PC-9 (cell line): ENCODE measurements at places on chromosomes 13 and 19.

- no peaks in the 10 kb centered on the region for H3K4me1 ChIP-seq
- H3K27ac ChIP-seq, result no peak overlapping the region
- no peaks in the 10 kb centered on the region for H3K27me3 ChIP-seq
Observed at GRCh38 chr13:47005756-47006414, 109.0 kb upstream of the HTR2A start.

DNA sequence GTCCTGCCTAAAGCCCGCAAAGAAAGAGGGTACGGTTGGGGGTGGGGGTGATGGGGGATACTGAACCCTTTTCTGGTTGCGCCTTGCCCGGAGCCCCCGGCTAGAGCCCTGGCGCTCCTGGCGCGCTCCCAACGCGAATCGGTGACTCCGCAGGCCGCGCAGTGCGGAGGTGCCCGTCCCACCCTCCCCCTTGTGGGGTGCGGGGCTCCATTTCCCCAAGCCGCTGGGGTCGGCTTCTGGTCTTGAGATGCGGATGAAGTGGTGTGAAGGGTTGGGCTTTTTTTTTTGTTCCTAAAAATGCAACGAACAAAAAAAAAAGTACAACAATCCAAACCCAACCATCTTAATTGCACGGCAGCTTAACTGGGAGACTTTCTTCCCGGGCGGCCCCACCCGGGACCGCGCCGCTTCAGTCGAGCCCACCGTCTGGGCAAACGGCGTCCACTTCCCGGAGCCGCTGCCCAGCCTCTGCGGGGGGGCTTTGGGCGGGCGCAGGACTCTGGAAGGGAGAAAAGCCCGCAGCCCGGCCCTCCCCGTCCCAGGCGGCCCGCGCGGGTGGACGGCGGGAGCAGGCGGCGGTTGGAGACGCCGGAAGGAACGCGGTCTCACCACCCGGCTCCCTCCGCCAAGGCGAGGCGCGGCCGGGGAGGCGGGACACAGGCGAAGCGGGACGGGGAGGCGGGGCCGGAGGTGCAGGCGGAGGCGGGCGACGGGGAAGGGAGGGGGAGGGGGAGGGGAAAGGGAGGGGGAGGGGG is 504 bp upstream of the TRIM13 start:
- H3K27me3 ChIP-seq, result no peaks in the 10 kb centered on the region
- peak overlapping the region; percentile 79 for H3K27ac ChIP-seq
- H3K4me1 ChIP-seq, result peaks cover 13% of the 10 kb centered on the region
- peaks cover 11% of the 10 kb centered on the region; the same call in 1 of the 2 replicates for H3K36me3 ChIP-seq
- peak overlapping the region; percentile 98 for H3K4me3 ChIP-seq

GRCh38 chr13:38372820-38373383 is 23.3 kb downstream of the UFM1 start:
- no peak overlapping the region for H3K27ac ChIP-seq
- DNase-seq, result no peak
- H3K27me3 ChIP-seq, result no peaks in the 10 kb centered on the region

DNA sequence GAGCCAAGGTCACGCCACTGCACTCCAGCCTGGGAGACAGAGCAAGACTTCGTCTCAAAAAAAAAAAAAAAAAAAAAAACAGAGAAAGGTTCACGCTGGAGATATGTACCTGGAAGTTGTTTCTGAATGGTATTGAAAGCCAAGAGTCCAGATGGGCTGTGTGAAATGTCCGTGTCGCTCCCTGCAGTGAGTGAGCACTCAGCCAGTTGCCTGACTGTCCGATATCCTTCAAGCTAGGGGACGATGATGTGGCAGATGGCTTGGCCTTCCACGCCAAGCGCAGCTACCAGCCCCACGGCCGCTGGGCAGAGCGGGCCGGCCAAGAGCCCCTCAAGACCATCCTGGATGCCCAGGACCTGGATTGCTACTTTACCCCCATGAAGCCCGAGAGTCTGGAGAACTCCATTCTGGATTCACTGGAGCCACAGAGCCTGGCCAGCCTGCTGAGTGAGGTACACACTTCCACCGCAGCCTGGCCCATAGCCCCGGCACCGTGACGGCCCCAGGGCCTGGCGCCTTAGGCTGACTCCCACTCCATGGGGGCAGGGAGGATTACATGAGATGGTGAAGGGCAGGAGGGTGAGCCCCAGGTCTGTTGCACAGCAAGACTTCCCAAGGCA is 11.7 kb upstream of the OVOL3 start:
- no peaks in the 10 kb centered on the region for H3K36me3 ChIP-seq
- no peaks in the 10 kb centered on the region for H3K27me3 ChIP-seq
- no peak overlapping the region for H3K4me3 ChIP-seq

DNA sequence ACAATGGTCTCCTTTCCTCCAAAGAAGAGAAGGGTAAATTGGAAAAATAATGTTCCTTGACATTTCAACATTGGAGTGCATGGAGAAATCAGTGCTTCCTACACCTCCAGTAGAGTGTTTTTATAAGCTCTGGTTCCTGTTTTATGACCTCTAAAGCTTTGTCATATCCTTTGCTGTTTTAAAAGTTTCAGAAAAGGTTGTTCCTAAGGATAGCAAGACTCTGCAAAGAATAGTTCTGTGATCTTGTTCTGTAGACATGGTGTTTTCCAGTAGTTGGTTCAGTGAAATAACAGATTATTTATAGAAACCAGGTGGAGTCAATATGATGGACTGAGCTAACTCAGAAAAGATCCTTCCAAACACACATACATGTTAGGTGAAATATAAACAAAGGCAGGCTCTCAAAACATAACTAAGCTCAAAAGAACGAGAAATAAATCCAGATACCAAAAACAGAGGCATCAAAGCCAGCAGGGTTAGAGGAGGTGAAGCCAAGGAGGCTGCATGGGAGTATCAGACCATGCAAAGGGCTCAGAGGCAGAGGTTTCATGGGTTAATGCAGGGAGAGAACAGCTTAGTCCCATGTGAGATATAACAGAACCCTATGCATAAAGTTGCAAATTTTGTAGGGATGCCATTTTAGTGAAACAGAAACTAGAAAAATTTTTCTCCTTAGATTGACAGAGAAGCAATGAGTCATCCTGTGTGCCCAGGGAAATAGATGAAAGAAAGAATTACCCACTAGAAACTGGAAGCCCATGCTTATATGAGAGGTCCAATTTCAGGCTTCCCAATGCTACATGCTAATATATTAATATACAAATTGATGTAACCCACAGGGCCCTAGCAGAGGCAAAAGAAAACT is 44.3 kb downstream of the SHISA2 start:
- DNase-seq, result no peak
- no peak overlapping the region for H3K4me3 ChIP-seq
- no peak overlapping the region for H3K27ac ChIP-seq
- no peaks in the 10 kb centered on the region for H3K36me3 ChIP-seq
- peaks cover 26% of the 10 kb centered on the region for H3K27me3 ChIP-seq

DNA sequence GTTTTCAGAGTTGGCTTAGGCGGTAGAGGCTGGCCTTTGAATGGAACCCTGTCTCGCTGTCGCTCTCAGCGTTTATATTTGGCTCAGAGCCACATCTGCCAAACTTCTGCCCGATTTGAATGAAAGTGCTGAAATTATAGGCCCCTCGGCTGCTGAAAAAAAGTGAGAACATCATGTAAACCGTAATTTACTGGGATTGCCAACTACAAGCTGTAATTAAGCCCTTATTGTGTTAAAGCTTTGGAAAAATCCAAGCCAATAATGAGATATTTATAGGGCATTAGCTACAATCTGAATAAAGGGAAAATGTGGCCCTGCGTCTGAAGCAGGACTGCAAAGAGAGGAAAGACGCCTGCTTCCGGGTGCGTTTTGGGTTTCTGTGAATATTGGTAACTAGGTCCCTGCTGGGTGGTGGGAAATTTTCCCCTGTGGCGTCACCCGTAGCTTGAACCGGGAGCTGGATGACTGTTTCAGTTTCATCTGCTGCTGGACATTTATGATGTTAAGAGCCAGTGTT is 9.9 kb downstream of the DNM2 start:
- H3K27me3 ChIP-seq, result no peaks in the 10 kb centered on the region
- no peak for DNase-seq
- H3K36me3 ChIP-seq, result no peaks in the 10 kb centered on the region
- H3K27ac ChIP-seq, result no peak overlapping the region
- H3K4me1 ChIP-seq, result peaks cover 7% of the 10 kb centered on the region; the same call in 1 of the 2 replicates

DNA sequence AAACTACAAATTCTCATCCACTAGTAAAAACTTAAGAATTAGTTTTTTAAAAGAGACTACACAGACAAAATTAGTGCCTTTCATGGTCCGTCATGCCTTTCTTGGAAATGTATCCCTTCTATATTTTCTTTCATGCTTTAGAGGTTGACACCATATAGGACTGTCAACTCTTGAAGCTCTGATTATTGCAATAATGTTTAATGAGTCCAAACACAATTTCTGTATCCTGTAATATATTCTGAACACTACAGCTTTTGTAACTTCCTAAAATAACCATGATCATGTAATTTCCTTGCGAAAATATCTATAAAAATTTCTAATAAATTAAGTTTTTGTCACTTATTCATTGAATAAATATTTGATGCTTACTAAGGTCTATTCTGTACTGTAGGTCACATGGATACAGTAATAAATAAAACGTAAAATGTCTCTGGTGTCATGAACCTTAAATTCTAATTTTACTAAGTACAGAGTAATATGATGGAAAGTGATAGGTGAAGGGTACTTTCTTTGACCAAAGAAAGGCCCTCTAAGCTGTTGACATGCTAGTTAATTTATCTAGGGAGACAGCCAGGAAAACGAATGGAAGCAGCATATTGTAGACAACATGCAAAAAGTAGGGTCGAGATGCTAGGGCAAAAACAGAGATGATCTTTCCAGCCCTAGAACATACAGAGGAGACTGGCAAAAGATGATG is 687.3 kb upstream of the PCDH9 start:
- no peak for DNase-seq
- H3K4me3 ChIP-seq, result no peak overlapping the region
- H3K36me3 ChIP-seq, result no peaks in the 10 kb centered on the region
- no peaks in the 10 kb centered on the region for H3K4me1 ChIP-seq
- no peak overlapping the region for H3K27ac ChIP-seq
- H3K27me3 ChIP-seq, result no peaks in the 10 kb centered on the region

GRCh38 chr13:46844431-46844830 is 47.5 kb upstream of the ESD start:
- no peak overlapping the region for H3K4me3 ChIP-seq
- no peak for DNase-seq
- H3K27me3 ChIP-seq, result no peaks in the 10 kb centered on the region
- H3K36me3 ChIP-seq, result no peaks in the 10 kb centered on the region
- H3K4me1 ChIP-seq, result no peaks in the 10 kb centered on the region
- H3K27ac ChIP-seq, result no peak overlapping the region

- H3K4me3 ChIP-seq, result no peak overlapping the region
- no peaks in the 10 kb centered on the region for H3K27me3 ChIP-seq
- H3K4me1 ChIP-seq, result no peaks in the 10 kb centered on the region
- no peaks in the 10 kb centered on the region for H3K36me3 ChIP-seq
Observed at GRCh38 chr13:76307142-76307541, 579.1 kb downstream of the KCTD12 start.

DNA sequence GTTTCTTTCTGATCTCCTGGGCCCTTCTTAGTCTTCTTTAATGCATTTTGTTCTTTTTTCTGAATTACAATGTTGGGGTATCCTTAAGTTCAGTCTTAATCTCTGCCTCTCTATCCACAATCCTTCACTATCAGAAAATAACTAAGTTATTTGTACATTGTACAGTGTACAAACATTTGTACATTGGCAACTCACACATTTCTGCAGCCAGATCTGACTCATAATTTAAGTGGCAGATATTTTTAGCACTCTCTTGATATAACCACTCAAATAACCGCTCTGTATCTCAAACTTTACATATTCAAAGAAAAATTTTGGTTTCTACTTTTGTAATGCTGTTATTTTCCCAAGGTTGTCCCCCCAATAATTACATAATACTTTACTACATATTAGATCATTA is 691.1 kb upstream of the SPRY2 start:
- H3K27me3 ChIP-seq, result no peaks in the 10 kb centered on the region
- no peak for DNase-seq
- no peaks in the 10 kb centered on the region for H3K36me3 ChIP-seq
- no peaks in the 10 kb centered on the region for H3K4me1 ChIP-seq

DNA sequence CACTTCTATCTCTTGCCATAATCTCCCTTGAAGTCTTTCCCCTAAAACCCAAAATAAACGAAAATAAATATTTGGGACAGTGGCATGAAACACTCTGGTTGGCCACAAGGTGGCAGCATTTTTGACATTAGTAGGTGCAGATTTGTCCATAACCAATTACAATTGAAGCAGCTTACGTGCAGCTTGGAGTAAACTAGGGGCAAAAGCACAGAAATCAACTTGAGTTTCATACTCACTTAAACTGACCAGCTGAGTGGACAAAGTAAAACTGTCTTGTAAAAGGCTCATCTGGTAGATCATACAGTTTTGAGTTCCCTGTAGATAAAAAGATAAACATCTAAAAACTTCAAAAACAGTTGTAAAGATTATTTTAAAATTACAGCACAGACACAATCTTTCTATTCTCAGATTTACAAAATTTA is 18.8 kb downstream of the PDCD5 start:
- peaks cover 22% of the 10 kb centered on the region for H3K36me3 ChIP-seq
- H3K27me3 ChIP-seq, result no peaks in the 10 kb centered on the region
- no peak overlapping the region for H3K4me3 ChIP-seq
- DNase-seq, result no peak

GRCh38 chr19:41695745-41696144 is 7.7 kb upstream of the CEACAM7 start:
- no peaks in the 10 kb centered on the region for H3K36me3 ChIP-seq
- no peak overlapping the region for H3K27ac ChIP-seq
- H3K4me3 ChIP-seq, result no peak overlapping the region
- no peak for DNase-seq
- peaks cover 8% of the 10 kb centered on the region; the same call in 1 of the 2 replicates for H3K27me3 ChIP-seq
- H3K4me1 ChIP-seq, result no peaks in the 10 kb centered on the region

- H3K4me1 ChIP-seq, result no peaks in the 10 kb centered on the region
- DNase-seq, result no peak
- H3K4me3 ChIP-seq, result no peak overlapping the region
- H3K27ac ChIP-seq, result no peak overlapping the region
Observed at GRCh38 chr19:50669302-50670101, 20.3 kb downstream of the C19orf81 start.

DNA sequence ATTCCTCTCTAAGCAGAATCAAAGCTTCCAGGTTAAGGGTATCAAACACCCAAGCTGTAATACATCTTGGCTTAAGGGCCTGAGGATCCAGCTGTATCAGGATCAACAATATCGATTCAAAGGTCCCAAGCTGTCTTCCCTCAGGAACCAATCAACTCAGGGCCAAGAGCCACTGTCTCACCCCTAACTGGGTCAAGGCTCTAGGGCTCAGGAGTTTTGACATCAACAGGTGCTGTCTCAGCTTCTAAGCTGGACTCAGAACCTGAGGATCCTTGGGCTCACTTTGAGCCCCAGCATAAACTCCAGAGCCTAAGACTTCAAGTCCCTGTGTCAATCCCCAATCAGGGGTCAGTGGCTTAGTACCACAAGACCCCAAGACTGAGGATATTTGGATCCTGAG is 917 bp downstream of the FBXW9 start:
- no peak overlapping the region for H3K27ac ChIP-seq
- DNase-seq, result no peak
- peak overlapping the region; percentile 72 for H3K4me3 ChIP-seq

DNA sequence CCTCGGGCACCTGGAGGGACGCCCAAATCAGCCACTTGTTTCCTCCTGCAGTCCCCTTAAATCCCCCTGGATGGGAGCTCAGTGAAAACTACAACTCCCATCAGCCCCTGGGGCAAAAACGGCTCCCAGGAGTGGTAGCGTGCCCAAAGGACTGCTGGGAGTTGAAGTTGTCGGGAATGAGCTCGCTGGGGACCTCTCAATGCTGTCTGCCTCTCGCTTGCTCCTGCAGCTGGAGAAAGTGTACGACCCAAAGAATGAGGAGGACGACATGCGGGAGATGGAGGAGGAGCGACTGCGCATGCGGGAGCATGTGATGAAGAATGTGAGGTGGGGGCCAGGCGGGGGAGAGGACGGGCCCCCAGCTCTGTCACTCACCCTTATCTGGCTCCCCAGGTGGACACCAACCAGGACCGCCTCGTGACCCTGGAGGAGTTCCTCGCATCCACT is 14.7 kb upstream of the DHDH start:
- H3K36me3 ChIP-seq, result peaks cover 6% of the 10 kb centered on the region; the same call in 1 of the 2 replicates
- no peak overlapping the region for H3K27ac ChIP-seq
- no peaks in the 10 kb centered on the region for H3K27me3 ChIP-seq
